ENCODE measurements at places on chromosomes 2 and 18. TPM values are rescaled to one million over a fixed set of nuclear protein-coding genes. Genes with fewer than 3 reads are reported as not detected.

MRPL33 gene
- polyA plus RNA-seq: 147 TPM

RAPGEF4 gene
- 13.4 TPM for polyA plus RNA-seq

SCYGR4 gene
- polyA plus RNA-seq: not detected

PLA2R1 gene
- 117 TPM for polyA plus RNA-seq

SLC38A11 gene
- 6.6 TPM for polyA plus RNA-seq
